Fibroblast of skin of scalp (primary cell): ENCODE measurements at places on chromosomes 7 and 10.

DNA sequence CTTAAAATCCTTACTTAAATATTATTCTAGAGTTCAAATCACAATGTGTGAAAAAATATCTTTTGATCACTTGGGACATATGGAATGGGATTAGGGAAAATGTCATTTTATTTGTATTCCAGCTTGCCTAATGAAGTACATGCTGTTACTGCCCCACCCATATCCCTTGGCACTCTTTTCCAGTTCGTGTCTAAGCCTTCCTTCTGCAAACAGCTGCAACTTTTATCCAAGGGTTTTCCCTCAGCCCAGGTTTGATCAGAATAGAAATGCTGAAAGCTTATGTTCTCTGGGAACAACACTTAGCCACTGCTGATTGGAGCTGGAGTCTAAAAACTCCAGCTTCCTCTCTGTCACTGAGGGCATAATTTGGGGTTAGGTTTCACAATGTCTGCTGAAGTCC, 214.1 kb upstream of the FAM3C start:
- DNase-seq, result no peak

DNA sequence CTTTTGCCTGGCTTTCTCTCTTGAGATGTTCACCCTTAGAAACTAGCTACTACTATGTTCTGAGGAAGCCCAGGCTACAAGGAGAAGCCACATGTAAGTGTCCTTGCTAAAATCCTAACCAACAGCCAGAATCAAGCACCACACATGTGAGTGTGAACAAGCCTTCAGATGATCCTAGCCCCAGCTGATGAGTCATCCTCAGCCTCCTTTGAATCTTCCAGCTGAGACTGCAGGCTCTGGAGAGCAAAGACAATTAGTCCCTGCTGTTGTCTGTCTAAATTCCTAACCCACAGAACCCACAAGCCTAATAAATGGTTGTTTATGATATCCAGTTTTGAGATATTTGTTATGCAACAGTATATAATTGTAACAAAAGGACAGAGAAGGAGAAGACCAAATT, 92.8 kb upstream of the TAC1 start:
- DNase-seq, result no peak

- peak; percentile 50 for DNase-seq
These were observed 21.7 kb downstream of the RAB18 start for GRCh38 chr10:27525819-27526218.

- DNase-seq, result no peak
These were observed 3.0 kb upstream of the CXCL12 start for GRCh38 chr10:44387853-44388251.

DNA sequence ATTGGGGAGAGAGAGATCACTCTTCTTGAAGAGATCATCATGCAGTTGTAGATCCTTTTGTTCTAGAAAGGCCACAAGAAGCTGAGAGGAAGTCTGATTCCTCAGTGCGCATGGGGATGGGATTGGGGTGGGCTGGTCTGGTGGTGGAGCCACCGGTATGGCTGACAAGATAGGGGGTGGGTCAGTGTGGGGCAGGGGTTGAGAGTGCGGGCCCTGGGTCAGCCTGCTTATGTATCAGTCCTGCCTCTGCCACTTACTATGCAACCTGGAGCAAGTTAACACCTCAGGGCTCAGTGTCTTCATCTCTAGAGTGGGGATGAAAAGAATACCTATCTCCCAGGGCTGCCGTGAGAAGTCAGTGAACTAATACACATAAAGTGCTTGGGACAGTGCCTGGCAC, 8.0 kb downstream of the SMARCD3 start:
- no peak for DNase-seq

- no peak for DNase-seq
These were observed 103.0 kb downstream of the MYOF start for GRCh38 chr10:93378997-93379730.

GRCh38 chr7:130452951-130453350, 12.1 kb upstream of the CEP41 start:
- DNase-seq, result no peak

GRCh38 chr7:93053209-93053948, 64.4 kb downstream of the SAMD9 start:
- no peak for DNase-seq

DNA sequence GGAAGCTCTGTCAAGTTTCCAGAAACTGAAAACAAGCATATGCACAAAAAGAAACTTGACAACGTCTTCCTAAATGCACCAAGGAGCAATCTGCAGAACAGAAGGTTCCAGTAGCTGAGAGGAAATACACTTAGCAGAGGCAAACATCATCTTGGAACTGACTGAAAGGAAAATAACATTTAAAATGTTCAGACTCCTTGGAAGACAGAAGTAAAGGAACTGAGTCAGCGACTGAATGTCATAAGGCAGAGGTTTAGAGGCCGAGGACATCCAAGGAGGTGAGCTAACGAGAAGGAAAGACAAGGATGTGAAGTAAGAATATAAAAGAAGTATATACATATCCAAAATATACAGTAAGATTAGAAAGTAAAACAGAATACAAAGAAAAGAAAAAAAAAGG, 24.1 kb downstream of the SEMA3D start:
- DNase-seq, result no peak

DNA sequence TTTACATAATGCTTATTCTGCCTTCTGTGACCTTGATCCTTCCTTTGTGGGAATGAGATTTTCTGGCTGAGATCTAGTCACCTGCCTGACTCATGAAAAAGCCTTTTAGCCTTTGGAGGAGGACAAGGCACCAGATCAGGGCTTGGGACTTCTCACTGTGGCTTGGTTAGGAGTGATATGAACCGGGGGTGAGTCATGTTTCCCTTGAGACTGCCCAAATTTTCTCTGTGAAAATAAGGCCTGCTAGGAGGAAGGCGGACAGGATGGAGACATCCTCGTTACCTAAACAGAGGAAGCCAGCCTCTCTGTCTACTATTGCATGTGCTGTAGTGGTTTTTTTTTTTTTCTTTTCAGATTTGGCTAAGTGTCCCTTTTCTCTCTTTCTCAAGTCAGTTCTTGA, 57.8 kb downstream of the EVX1 start:
- no peak for DNase-seq

DNA sequence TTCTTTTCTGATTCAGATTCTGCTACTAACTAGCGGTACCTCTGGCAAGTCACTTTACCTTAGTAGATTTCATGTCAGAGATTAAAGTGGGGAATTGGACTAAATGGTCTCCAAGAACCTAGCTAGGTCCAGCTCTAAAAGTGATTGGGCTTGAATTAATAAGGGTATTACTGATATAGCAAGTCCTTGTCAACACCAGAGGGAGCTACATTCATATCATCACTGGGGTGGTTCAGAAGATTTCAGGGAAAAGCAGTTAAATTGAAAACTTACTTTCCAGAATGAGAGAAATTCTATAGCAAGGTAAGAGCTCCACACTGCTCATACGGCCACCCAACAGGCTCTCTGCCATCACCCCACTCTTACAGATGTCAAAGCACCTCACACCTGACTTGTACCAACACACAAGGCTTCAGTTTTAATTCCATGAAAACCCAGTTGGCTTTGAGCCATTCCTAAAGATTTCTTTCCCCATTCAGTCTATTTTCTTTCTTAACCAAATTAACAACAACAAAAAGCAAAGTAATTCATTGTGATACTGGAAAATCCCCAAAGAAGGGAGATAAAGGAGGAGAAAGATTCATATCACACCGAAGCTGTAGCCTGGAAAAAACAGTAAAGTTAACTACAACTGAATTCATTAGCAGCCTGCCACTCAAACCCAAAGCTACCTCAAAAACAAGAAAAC, 38.0 kb upstream of the SPOCK2 start:
- peak; percentile 57 for DNase-seq

DNA sequence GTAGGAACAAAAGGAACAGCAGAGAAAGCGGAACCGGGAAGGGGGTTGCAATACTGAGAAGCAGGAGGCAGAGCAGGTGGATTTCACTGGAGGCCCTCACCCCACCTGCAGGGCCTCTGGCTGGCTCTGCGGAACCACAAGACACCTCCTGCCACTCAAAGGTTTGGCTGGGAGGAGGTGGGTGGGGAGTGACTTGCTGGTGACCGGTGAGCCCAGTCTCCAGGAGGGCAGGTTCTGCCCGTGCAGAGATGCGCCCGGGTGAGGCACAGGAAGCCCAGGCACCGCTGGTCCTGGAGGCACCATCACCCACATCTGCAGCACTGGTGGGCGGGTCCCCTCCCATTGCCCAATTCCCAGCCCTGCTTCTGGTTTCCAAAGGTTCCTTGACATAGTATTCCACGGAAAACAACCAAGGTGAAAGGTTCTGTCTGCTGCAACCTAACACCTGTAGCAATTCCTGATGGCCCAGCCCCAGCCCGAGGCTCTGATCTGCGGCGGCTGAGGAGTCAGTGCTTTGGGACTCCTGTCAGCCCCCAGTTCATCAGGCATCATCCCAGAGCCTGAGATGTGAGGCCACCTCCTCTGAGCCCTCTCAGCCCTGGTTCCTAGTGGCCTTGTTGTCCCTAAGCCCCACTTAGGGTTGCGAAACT, 64.4 kb downstream of the CALML3 start:
- DNase-seq, result no peak

DNA sequence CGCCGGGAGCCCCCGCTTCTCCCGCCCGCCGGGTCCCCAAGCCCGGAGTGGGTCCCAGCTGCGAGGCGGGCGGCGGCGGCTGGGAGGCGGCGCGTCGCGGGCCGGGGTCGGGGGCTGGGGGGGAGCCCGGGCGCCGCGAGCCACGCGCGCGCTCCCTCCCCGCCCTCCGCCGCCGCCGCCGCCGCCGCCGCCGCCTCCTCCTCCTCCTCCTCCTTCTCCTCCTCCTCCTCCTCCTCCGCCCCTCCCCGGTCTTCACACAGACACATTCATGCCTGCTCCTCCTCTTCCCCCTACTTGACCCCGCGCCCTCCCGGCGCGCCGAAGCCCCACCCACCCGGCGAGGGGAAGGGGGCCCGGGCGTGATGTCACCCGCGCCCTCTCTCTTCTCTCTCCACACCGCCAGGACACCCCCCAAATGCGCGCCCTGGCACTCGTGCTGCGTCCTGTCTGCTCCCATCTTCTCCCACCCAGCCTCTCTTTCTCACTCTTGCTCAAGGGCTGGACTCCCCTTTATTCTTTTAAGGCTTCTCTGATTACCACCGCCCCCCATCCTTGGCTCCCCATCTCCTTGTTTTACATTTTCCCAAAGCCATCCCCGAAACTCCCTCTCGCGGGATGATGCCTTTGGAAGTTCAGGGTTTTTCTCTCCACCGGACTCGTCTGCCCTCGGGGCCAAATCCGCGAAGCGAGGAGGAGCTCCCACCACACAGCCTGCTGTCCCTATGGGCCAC, 967 bp upstream of the GLI3 start:
- peak; percentile 81 for DNase-seq

- DNase-seq, result no peak
These were observed 164.3 kb downstream of the BMPER start for GRCh38 chr7:34069676-34070075.

GRCh38 chr10:77770868-77771175, 133.2 kb upstream of the KCNMA1 start:
- no peak for DNase-seq

- no peak for DNase-seq
These were observed 56.2 kb downstream of the SEMA3A start for GRCh38 chr7:84138411-84138810.

DNA sequence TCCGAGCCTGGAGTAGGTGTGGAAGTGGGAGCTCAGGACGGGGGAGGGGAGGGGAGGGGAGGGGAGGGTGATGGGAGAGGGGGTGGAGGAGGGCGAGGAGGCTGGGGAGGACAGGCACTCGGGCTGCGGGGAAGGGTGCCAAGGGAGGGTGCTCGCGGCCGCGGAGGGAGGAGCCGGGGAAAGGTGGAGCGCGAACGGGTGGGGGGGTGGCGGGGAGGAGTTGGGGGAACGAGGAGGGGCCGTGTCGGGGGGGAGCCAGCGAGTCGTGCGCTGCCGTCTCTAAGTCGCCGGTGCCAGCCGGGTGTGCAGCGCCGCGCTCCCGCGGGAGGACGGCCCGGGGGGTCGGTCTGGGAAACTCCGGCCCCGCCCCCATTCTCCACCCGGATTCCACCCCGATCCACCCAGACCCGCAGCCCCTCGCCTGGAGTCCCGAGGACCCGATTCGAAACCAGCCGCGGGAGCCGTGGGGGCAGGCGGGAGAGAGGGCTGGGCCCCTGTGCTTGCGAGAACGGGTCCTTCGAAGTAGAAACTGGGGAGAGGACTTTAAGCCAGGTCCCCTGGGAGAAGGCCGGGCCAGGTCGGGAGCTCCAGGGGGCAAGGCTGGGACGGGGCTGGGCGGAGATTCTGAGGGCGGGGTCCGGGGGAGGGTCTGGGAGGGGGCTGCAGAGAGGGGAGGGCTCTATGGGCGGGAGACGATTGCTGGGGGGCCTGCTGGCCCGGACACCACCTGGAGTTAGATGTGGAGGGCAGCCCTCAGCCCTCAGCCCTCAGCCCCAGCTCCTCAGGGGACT, at the start of gene ZNF467:
ZNF467 (minus strand) TSS at position 143 of the 791 bp plus-strand sequence. CDS start 2,556 bp downstream, outside the sequence.
- DNase-seq, result peak; percentile 40

DNA sequence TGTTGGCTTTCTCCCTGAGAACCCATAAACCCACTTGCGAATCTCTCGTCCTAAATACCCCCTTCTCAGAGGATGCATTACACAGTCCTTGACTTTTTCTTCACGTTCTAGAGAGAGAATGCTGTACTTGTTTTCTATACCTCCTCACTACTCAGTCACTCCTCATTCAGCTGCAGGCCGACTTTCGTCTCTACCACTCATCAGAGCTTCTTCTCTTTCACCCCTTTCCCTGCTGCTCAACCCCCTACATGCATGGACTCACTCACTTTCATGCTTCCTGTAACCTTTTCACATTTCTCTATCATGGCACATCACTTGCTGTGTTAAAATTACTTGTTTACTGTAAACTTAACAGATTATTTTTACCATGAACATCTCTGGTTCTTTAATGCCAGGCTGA, 19.8 kb downstream of the MDFIC start:
- DNase-seq, result no peak

DNA sequence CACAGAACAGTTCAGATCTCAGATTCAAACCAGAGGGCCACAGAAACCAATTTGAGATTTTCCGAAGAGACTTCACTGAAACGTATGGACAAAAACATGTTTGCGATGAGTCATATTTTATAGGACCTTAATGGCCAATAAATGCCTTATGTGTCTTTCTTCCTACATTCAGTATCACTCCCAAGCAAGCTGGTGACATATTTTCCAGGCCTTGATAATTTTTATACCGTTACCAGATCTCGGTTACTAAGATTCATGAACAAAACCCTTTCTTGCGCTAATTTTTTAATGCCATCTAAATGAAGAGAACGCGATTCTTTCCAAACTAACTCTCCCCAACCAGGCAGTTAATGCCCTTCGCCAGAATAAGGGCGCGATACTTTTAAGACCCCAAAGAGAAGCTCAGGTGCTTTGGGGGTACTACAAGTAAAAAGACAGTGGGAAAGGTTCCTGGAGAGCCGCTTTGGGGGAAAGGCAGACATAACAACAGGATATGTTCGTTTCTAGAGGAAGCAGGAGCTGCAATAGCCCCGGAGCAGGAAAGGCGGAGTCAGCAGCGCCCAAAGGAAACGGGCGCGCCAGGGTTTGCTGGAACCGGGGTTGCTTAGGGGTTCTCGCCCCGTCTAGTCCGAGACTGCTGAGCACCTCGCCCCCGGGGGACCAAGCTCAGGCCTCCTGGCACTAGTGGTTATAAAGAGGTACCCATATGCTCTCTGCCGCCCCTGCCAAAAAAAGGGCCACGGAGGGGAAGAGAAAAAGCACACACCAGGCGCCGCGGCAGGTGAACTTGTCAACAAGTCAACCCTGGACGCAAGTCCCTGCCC, 884 bp downstream of the ICA1 start:
- no peak for DNase-seq

GRCh38 chr7:159144758-159145489, at the start of gene VIPR2:
VIPR2 (minus strand) TSS chr7:159144867; CDS start chr7:159144771, 96 bp downstream.
- no peak for DNase-seq

- peak; percentile 70 for DNase-seq
These were observed 106.4 kb downstream of the BMPER start for GRCh38 chr7:34011696-34012095.

GRCh38 chr7:153320681-153321080, 561.1 kb downstream of the ACTR3B start:
- DNase-seq, result no peak

- DNase-seq, result no peak
These were observed 12.7 kb downstream of the PLEKHA8 start for GRCh38 chr7:30040938-30041337.
